ENCODE measurements at places on chromosomes 7 and 10.
A peak's percentile ranks its signal among the peaks of the same experiment; 100 is the strongest.

GRCh38 chr10:52999681-53000080 is 227.1 kb upstream of the MBL2 start:
- DNase-seq = no peak

- DNase-seq = peak; percentile 60
These were observed 23.6 kb upstream of the SRI start for GRCh38 chr7:88243345-88243909.

DNA sequence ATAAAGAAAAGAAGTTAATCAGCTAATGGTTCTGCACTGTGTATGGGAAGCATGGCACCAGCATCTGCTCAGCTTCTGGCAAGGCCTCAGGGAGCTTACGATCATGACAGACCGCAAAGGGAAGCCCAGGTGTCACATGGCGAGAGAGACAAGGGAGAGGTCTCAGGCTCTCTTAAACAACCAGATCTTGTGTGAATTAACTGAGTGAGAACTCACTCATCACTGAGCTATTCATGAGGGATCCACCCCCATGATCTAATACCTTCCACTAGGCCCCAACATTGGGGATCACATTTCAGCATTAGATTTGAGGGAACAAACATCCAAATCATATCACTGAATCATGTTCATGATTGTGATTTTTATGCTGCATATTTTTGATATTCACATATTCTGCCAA is 5.8 kb downstream of the USP54 start:
- no peak for DNase-seq

DNA sequence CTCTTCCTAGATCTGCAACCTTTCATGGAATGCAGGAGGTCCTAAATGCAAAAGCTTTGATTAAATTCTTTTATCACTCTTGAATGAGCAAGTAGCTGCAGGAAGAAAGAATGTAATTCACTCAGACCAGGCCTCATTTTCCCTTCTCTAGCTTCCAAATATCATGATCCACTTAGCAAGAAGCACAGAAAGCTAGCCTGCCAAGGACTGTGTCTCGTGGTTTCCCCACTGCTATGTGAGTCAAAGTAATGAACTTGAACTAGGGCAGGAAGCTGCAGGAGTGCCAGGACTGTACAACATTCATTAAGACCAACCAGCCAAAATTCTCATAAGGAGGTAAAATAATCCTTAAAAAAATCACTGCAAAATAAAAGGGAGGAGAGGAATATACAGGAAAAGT is 379.2 kb downstream of the CALN1 start:
- no peak for DNase-seq

DNA sequence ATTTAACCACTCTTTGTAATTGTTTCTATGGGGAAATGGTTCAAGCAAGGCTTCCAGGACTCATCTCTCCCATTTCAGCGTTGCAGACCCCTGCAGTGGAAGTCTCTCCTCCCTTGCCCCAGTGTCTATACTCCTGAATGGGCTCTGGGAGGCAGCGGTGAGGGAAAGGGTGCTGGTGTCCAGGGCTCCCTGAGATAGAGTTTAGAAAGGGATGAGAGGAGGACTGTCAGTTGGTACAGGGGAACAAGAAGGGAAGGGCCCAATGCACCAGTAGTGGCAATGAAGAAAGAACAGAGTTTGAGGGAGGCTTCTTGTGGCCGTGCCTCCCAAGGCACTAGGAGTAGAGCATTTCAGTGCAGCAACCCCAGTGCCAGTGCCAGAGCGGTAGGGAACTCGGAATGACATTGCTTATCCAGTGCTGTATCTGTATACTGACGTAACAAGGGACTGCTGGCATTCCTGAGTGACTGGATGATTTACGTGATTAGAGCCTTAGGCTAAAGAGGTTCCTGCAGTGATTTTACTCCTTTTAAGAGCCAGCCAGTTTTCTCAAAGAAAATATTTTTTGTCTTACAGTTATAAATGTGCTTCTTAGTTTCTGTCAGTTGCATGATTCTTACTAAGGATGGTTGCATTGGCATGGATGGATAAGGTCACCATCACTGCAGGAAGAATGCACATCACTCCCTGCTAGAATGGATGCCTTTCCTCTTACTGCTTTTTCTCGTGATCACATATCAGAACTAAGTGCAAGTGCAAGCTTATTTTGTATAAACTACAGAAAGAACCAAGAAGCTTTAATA is 28.0 kb downstream of the PRPF18 start:
- no peak for DNase-seq

DNA sequence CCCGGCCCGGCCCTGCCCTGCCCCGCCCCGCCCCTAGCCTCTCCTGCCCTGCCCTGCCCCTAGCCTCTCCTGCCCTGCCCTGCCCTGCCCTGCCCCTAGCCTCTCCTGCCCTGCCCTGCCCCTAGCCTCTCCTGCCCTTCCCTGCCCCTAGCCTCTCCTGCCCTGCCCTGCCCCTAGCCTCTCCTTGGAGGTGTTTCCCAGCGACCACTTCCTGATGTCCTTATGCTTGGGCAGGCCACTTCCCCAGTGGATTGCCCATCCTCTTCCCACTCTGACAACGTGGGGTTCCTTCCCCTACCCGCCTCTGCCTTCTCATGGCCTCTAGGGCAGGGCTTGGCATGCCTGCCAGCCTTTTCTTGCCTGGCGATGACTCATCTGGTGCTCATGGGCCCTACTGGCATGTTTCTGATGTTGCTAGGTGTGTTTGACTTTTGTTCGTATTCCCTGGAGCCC is 21.2 kb downstream of the PRXL2A start:
- peak; percentile 76 for DNase-seq

DNA sequence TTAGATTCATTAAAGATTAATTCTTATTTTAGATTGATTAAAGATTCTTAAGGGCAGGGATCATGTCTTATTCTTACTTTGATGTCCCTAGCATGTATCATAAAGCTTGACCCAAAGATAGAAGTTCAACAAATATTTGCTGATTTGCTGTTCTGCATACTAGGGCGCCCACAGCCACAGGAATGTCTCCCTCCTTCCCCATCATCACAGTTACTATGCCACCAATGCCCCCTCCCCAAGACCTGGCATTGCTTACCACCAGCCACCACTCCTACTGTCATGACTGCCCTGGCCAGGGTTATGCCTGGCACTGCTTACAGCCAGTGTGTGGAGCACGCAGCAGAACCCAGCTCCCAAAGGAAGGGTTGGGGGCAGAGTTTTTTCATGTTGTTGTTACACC is 86.7 kb upstream of the AGK start:
- DNase-seq = no peak

DNA sequence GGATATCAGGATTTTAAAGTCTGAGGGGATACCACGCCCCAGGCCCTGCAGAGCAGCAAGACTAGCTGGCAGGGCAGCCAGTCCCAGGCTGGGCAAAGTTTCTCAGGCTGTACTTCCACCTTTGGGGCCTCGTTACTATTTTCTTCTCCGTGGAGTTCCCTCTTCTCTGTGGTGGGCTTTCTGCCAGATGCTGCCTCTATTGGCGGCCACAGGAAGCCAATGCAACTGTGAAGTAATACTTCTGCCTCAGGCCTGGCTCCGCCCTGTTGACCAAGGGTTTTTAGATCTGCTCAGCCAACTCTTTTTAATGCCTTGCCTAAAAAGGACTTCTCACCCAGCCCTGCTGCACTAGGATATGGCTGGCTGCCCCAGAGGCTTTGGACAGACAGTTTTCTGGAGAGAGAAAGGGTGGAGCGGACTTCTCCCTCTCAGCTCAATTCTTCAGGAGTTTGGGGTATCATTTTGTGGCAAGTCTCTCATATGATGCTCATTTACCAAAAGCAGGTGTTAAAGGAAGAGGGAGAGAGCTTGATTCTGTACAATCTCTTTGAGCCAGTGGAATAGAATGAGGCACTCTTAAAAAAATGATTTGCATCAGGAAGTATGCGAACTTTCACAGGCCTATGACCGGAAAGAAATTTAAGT is 67.4 kb downstream of the HHEX start:
- DNase-seq = peak; percentile 29

GRCh38 chr7:26052706-26053105 is 99.3 kb upstream of the NFE2L3 start:
- DNase-seq = peak; percentile 49

DNA sequence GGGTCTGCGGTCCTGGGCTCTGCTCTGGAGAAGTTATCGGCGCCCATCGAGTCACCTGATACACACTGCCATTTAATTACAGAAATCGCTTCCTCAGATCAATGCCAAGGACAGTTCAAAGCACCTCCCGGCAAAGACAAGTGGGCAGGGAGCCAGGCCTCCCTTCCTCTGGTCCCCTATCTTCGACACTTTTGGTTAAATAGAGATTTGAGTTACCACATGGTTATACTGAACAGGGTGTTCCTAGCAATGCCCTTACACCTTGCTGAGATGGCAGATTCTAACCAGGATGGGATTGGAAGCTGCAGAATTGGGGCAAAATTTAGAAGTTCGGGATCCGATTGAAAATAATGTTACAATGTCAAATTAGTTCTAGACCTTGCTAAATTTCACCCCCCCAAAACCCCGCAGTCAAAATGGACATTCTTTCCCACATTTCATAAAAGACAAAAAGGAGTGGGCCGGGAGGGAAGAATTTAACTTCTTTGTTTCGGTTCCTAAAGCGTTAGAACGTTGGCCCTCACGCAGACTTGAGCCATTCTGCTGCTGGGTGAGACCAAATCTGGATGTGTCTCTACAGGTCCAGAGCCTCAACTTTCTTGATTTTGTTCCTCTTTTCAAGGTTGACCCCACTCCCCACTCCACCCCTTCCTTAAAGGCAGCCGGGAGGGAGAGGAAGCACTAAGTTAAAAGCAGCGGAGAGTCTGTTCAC is 2.2 kb upstream of the DLX5 start:
- DNase-seq = no peak

DNA sequence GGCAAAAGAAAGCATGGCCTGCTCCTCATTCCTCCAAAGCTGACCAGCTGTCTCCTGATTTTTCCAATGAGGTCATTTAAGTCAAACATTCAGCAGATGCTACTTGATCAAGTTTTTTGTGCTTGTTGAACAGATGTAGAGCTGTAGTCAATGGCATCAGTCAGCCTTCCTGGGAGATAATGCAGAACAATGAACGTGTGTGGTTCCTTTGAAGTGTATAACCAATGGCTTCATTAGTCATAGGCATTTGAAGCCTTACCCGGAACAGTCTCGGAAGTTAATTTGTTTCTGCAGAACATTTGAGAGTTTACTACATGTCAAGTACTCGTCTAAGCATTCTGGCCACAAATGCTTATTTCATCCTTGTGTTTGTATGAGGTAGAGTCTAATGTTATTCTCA is 227.1 kb downstream of the ADRA2A start:
- DNase-seq = no peak

GRCh38 chr10:12063483-12063818 is 5.3 kb upstream of the DHTKD1 start:
- DNase-seq = no peak

- no peak for DNase-seq
These were observed 57.9 kb downstream of the STK32C start for GRCh38 chr10:132249824-132250375.
